ENCODE measurements at places on chromosomes 5 and 9.

DNA sequence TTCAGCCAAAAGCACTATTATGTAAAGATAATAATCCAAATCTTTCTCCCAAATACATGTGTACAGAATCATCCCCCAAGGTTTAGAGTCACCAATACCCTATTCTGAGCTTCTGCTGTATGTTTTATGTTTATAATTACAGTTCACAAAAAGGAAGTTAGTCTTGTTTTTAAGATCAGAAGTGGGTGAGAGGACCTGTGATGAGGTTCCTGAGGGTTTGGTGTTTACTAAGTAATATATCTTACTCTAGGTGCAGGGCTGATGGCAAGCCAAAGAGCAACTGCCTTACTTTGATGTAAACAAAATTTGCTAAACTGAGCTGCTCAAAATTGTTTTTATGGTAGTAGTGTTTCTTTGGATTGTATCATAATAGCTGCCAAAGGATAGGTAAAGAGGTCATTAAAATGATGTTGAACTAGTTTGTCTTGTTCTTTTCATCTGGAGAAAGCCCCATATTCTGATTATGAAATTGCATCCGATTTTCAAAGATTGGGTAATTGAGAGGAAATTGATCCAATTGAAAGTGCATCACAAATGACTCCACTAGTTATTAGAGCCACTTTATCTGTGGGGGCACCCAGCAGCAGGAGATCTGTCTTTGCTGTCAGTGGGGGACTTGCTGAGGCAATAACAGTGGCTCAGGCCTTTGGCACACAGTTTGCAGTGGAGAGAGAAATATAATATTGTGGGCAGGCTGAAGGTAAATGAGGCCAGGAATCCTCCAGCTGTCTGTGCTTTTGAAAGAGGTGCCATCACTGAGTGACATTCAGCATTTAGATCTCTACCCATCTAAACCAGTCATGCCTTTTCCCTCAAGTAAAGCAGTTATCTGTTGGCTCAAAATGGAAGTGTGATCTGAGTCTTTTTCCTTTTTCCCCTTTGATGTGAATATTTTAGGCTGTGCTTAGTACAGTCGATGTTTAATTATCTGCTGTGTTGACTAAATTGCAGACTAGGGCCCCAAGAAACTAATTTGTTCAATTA is 14.1 kb downstream of the TRIM32 start:
- DNase-seq, result no peak

DNA sequence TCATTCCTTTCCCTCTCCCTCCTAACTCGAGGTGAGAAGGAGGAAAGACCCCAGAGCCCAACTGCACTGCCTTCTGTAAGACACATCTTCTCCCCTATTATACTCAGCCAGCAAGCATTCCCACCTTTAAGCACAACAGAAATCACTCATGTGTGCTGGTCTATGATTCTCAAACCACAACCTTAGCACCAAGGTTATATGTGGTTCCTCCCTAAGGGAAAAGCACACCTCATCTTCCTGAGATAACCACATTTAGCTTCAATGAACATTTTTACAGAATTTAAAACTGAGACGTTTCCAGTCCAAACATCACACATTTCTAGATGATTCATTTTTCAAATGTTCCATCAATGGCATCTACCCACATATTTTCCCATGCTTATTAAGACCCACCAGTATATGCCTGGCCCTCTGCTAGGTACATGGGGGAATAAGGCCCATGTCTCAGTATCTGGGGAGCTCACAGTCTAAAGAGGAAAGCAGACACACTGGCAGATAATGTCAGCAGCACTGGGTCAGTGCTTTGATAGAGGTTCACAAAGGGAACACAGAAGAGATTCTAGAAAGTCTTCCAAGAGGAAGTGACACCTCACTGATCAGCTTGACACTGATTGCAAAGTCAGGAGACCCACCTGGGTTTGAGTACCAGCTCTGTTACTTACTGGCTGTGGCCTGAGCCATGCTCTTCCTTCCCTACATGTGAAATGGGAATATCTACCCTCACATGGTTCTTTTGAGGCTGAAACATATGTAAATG is 245.4 kb downstream of the DENND1A start:
- no peak for DNase-seq

- DNase-seq, result no peak
Observed at GRCh38 chr5:128357226-128357625, 180.8 kb downstream of the FBN2 start.

- no peak for DNase-seq
Observed at GRCh38 chr5:7802855-7803254, 48.1 kb downstream of the CFAP90 start.

- DNase-seq, result no peak
Observed at GRCh38 chr5:124239572-124239971, 506.9 kb downstream of the ZNF608 start.

GRCh38 chr5:115450741-115451140 is 93.8 kb downstream of the FEM1C start:
- peak; percentile 64 for DNase-seq

DNA sequence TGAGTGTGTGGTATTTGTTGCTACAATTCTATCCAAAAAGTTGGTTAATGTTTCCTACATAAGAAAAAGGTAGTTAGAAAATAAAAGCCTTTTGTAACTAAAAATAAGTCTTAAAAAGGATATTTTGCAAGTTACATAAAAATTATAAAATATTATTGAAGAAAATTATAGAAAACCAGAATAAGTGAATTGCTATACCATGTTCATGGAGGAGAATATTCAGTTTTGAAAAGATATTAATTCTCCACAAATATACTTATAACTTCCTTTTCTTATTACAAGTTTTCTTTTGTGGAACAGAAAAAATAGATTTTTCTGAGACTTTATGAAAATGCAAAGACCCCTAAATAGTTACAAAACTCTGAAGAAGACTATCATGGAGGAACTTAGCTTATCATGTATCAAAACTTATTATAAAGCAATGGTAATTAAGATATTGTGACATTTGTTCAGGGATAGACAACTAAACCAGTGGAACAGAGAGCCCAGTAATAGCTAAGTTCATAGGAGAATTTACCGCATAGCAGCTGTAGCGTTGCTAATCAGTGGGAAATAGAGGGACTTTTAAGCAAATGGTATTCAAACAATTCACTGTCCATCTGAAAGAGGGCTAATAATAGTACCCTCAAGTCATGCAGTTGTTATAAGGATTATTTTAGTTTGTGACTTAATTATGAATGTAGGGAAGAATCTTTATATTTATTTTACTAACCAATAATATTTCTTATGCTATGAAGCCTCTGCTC is 515.2 kb upstream of the ZNF608 start:
- DNase-seq, result no peak

GRCh38 chr9:29176231-29176630 is 1603.0 kb upstream of the C9orf72 start:
- DNase-seq, result no peak

DNA sequence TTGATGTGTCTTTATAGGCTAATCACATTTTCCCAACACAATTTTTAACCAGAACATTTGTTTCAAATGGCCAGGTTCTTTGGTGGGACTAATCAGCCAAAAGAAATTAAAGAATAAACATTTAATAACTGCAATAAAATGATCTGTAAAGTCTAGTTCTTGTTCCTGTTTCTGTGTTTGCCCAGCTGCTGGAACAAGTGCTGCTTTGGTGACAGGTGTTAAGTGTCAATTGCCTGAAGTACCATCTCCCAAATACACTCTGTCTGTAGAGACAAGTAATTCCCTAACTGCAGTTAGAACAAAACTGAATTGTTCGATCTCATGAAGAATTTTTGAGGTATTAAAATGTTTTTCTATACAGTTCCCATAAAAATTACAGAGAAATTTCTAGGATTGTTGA is 402.3 kb upstream of the CHD1 start:
- no peak for DNase-seq

- peak; percentile 25 for DNase-seq
Observed at GRCh38 chr5:150485693-150486401, 22.1 kb upstream of the NDST1 start.

GRCh38 chr5:11390291-11390767 is 513.9 kb downstream of the CTNND2 start:
- peak; percentile 1 for DNase-seq

DNA sequence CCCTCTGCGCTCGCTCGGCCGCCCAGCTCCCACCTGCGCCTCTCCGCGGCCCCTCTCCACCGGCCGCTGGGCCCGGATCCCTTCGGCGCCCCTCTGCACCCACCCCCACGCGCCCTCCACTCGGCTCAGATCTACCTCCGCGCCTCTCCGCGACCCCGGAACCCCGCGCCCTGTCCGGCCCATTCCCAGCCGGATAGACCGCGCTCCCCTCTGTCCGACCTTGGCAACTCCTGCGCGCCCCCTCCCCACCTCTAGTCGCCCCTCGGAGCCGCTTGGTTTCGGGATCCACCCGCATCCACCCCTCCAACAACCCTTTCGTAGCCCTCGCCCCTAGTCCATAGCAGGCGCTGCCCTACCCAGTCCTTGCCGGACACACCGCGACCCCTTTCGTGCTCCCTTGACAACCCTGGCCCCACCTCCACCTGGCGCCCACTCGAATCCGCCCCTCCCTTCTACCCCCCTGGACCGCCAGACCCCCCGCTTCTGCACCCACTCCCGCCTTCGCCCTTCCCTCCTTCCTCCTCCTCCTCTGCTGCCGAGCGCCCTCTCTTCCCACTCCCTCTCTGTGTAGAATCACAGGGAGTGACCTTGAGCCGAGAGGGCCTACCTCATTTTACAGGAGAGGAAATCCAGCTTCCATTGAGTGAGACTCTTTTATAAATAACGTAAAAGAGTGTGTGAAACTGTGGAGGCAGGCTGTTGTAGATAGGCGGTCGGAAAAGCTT is 525 bp upstream of the AK3 start:
- DNase-seq, result no peak

DNA sequence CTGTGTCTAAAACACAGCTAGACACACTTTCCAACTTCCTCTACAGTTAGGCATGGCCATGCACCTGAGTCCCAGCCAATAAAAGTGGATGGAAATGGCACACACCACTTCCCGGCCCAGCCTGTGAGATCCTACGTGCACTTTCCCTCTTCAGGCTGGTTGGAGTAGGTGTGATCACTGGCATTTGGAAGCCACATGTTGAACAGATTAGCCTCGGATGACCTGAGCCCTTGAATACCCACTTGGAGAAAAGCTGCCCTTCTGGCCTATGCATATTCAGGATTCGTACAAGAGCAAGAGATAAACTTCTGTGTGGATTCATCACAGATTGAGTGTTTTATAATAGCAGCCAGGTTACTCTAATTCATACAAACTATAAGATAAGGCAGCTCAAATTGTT is 359.0 kb upstream of the SLC30A5 start:
- no peak for DNase-seq

DNA sequence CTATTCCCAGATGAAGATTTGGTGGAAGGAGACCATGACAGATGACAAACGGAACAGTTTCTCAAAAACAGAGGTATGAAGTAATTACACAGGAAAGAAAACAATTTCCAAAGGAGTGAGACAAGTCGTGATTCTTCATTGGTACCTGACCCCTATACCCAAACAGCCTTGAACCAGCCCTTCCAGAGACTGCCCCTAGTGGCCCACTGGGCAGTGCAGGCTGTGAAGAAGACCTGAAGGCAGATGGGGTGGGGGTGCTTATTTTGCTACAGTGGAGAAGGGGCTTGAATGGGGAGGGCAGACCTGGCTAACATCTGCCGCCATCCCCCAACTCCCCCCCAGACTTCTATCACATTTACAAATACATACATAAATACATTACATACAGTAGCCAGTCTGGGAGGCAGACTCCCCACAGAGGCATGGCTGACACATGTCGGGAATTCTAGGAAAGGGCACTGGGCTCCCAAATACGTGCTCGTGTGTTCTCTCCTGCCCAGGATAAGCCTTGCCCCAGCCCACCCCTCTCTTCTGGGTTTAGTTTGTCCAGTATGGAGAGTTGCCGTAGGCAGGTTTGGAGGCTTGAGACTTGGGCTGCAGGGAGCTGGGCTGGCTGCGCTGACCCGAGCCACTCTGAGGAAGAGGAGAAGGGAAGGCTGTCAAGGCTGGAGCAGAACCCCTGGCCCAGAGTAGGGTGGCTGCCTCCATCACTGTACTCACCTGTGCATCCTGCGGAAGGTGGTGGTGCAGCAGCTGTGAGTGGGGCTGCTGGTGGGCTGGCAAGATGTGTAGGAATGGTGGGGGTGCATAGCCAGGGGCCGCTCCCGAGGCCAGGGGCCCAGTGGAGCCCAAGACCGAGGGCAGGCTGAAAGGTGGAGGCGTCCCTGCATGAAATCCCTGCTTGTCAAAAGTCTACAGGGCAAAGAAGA is 105.3 kb downstream of the UBE2R2 start:
- no peak for DNase-seq

DNA sequence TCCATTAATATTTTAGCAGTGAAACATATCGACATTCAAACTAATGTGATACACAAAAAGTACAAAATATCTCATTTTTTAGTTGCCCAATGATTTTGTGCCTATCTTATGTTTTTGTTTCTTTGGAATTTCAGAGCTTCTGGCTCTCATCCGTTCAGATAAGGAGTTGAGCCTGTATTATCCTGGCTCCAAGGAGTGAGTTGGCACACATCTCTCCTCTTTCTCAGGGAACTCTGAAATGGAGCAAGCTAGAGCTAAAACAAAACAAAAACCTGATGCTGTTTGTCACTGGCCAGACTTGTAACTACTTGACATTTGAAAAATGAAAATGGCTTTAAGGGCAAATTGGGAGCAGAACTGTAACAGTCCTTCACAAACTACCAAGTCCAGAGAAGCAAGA is 131.3 kb upstream of the SLC28A3 start:
- DNase-seq, result no peak

- no peak for DNase-seq
Observed at GRCh38 chr9:136886610-136887597, 588 bp downstream of the TRAF2 start.

DNA sequence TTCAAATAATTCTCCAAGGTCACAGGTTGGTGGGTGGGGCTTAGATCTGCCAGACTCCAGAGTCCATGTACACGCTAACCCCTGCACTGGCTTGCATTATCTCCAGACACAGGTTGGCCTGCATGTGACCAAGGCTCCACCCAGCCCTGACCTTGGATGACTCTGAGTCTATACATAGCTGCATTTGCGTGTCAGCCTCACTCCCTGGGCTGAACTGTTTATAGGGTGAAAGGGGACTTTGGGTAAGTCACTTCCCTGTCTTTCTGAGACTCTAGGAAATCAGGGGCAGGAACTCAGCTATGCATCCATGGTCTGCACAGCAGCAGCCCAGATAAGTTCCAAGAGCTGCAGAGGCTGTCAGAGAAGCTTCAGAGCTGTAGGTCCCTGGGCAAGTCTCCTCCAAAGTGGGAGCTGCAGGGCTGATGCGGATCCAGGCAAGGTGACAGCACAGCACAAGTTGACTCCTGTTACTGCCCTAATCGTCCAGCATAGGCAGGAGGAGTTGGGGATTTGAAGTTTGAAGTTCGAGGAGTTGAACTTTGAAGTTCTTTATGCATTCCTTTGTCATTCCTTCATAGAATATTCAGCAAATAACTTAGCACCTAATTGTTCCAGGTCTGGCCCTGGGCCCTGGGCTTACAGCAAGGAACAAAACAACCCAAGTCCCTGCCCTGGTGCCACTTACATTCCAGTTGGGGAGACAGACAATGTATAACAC is 53.4 kb downstream of the SLC22A5 start:
- peak; percentile 43 for DNase-seq

DNA sequence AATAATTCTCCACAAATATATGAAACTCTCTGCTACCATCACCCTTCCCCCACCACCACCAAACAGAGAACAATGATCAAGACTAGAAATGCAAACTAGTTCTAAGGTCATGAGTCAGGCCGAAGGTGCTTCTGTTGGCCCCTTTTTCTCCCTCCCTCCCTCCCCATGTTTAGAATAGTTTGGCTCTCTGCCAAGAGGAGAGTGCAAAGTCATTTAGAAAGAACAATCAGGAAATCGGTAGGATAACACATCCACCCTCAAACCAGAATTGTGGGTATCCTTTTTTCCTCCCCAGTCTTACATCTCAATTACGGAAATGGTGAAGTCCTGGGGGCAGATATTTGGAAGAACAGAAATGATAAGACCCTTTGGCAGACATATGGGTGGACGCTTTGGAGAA is 170.1 kb downstream of the SLF1 start:
- no peak for DNase-seq

Data from HFFc6 (cell line).